ENCODE measurements at places on chromosomes 2 and 18. TPM values are rescaled to one million over a fixed set of nuclear protein-coding genes. Genes with fewer than 3 reads are reported as not detected.
A peak's percentile ranks its signal among the peaks of the same experiment; 100 is the strongest.

- no peak overlapping the region for H3K4me3 ChIP-seq
- no peak overlapping the region for H3K27ac ChIP-seq
- no peaks in the 10 kb centered on the region for H3K4me1 ChIP-seq
- no peaks in the 10 kb centered on the region for H3K27me3 ChIP-seq
Measured at GRCh38 chr2:234137400-234138014, 87.0 kb downstream of the SPP2 start.

DNA sequence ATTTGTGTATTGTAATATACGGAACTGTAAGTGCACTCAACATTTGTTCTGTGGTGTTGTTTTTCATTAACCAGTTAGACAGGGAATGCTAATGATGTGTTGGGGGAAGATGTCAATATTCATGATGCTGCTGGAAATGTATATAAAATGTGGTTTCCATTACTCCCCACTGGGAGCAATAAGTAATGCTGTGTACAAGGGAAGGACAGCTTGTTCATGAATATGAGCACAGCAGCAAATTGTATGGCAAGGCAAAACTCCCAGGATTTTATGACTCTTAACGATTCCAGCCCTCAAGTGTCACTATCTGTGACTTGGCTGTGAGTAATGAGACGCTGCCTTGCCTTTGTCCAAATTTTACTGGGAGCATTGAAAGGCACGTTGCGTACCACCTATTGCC lies 312.4 kb upstream of the DDX18 start:
- no peaks in the 10 kb centered on the region for H3K36me3 ChIP-seq
- no peak for DNase-seq
- H3K27ac ChIP-seq = no peak overlapping the region
- H3K4me3 ChIP-seq = no peak overlapping the region

DNA sequence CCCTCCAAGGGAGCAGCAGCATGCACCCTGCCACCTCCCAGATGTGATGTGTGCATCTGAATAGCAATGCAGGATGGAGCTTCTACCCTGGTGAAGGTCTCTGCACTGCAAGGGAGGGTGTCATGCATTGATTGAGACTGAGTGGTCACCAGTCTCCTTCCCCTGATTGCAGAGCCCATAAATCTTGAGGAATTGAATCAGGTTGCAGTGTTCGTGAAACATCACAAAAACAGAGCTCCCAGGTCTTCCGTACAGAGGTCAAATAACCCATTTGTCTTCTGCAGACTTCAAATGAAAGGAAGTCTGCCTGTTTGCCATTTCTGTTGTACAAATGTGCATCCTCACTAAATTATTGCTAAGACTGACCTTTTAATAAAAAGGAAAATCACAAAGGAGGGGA lies 136.8 kb downstream of the WDSUB1 start:
- no peak overlapping the region for H3K27ac ChIP-seq
- no peak for DNase-seq
- H3K4me1 ChIP-seq = peaks cover 4% of the 10 kb centered on the region
- H3K4me3 ChIP-seq = no peak overlapping the region
- H3K36me3 ChIP-seq = peaks cover 8% of the 10 kb centered on the region

DNA sequence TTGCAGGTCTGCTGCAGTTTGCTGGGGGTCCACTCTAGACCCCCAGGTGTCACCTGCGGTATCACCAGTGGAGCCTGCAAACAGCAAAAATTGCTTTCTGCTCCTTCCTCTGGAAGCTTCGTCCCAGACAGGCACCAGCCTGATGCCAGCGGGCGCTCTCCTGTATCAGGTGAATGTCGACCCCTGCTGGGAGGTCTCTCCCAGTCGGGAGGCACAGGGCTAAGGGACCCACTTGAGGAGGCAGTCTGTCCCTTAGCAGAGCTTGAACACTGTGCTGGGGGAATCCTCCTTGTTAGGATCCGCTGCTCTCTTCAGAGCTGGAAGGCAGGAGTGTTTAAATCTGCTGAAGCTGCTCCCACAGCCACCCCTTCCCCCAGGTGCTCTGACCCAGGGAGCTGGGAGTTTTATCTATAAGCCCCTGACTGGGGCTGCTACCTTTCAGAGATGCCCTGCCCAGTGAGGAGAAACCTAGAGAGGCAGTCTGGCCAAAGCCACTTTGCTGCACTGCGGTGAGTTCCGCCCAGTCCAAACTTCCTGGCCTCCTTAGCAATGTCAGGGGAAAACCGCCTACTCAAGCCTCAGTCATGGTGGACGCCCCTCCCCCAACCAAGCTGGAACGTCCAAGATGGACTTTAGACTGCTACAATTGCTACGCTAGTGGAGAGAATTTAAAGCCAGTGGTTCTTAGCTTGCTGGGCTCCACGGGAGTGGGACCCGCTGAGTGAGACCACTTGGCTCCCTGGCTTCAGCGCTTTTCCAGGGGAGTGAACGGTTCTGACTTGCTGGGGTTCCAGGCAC lies 652.5 kb downstream of the KCNJ3 start:
- DNase-seq = no peak
- H3K27me3 ChIP-seq = no peaks in the 10 kb centered on the region
- H3K27ac ChIP-seq = no peak overlapping the region
- no peaks in the 10 kb centered on the region for H3K36me3 ChIP-seq
- H3K4me3 ChIP-seq = no peak overlapping the region
- H3K4me1 ChIP-seq = no peaks in the 10 kb centered on the region

SULT1C4 gene
- 9.3 TPM for total RNA-seq

SNRNP200 gene
- total RNA-seq = 85.3 TPM

CCDC74A gene
- total RNA-seq = 20.6 TPM

DNA sequence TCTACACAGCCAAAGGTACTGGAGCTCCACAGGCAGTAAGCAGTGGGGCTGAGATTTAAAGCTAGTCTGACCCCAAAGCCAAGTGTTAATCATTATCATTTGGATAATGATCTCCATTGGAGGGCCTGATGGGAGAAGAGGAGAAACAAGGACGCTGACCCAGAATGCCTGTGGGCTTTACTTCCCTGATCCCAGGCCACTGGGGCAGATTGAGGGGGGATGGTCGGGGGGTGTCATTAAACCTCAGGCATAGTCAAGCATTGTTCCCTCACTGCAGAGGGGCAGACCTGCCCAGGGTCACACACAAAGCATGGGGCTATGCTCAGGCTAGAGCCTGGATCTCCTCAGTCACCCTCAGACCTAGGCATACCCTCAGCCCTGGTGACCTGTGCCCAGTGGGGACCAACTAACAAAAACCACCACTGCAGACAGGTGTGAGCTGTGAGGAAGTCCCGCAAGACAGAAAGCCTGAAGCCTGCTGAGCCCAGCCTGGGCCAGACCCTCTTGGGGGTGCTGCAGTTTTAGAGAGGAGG lies 53.4 kb downstream of the SDC1 start:
- H3K4me1 ChIP-seq = peaks cover 4% of the 10 kb centered on the region
- H3K27ac ChIP-seq = no peak overlapping the region
- H3K27me3 ChIP-seq = no peaks in the 10 kb centered on the region

- no peaks in the 10 kb centered on the region for H3K4me1 ChIP-seq
- DNase-seq = no peak
Measured at GRCh38 chr2:190546734-190547133, 12.2 kb upstream of the NEMP2 start.

GRCh38 chr2:46487667-46488335 lies 8.4 kb downstream of the TMEM247 start:
- DNase-seq = peak; percentile 80
- no peaks in the 10 kb centered on the region for H3K36me3 ChIP-seq
- no peak overlapping the region for H3K27ac ChIP-seq
- H3K27me3 ChIP-seq = no peaks in the 10 kb centered on the region

DNA sequence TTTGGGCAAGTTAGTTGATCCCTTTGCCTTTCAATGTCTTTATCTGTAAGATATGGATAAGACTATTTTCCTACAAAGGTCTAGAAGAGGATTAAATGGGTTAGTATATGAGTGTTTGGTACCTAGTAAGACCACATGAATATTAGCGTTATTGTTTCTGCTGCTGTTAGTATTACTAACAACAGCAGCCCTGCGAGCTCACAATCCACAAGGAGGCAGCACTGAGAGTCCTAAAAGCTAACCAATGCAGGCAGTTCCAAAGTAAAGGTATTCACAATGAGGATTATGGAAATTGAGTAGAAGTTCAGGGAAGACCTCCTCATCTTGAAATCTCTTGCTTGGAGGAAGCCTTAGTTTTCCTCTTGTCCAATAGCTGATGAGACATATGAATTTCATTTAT lies 248.9 kb downstream of the TDRD15 start:
- H3K4me3 ChIP-seq = no peak overlapping the region
- no peaks in the 10 kb centered on the region for H3K36me3 ChIP-seq
- DNase-seq = no peak
- H3K27me3 ChIP-seq = no peaks in the 10 kb centered on the region

LINC00305 gene
- total RNA-seq = 0.21 TPM

DNA sequence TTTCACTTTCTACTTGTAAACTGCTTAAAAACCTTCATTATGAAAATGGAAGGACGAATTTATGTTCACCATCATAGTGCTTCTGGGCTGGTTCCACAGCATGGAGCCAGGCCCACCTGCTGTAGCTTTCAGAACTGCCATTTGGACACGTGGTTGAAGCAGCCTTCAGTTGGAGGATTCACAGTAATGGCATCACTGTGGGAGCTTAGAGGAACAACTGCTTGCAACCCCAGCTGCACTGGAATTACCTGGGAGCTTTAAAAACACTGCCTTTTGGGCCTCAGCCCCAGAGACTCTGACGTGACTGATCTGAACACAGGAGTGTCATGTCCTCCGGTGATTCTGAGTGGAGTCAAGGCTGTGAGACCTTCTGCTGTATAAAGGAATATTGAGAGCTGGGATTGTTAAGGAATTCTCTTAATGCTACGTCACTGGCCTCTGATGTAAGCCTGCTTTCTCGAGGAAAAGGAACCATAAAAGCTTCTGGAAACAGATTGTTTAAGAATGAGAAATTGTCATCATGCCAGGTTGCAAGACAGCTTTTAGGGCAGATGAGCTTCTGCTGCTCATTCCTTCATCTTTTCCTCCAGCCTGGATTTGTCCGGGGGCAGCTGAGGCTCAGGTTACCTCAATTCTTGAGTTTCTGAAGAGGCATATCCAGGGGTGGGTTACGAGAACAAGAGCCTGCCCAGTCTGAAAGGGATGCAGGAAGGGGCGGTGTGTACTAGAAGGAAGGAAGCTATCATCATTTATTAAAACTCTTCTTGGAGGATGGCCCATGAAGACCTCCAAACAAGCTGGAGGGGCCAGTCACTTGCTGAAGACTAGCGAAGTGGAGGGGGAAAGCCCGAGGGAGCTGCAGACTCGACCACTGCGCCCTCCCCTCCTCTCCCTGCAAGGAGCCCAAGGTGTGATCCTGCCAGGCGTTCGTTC lies 1.3 kb upstream of the IL1R1 start:
- H3K4me1 ChIP-seq = no peaks in the 10 kb centered on the region
- no peak overlapping the region for H3K27ac ChIP-seq
- H3K27me3 ChIP-seq = peaks cover 13% of the 10 kb centered on the region
- no peak for DNase-seq
- H3K36me3 ChIP-seq = no peaks in the 10 kb centered on the region

ACMSD gene
- not detected for total RNA-seq

- H3K27ac ChIP-seq = no peak overlapping the region
- no peaks in the 10 kb centered on the region for H3K36me3 ChIP-seq
- DNase-seq = no peak
- H3K4me3 ChIP-seq = peak overlapping the region; percentile 53
Measured at GRCh38 chr18:57802213-57803102, 657 bp downstream of the ATP8B1 start.

PFN4 gene
- not detected for total RNA-seq

DNA sequence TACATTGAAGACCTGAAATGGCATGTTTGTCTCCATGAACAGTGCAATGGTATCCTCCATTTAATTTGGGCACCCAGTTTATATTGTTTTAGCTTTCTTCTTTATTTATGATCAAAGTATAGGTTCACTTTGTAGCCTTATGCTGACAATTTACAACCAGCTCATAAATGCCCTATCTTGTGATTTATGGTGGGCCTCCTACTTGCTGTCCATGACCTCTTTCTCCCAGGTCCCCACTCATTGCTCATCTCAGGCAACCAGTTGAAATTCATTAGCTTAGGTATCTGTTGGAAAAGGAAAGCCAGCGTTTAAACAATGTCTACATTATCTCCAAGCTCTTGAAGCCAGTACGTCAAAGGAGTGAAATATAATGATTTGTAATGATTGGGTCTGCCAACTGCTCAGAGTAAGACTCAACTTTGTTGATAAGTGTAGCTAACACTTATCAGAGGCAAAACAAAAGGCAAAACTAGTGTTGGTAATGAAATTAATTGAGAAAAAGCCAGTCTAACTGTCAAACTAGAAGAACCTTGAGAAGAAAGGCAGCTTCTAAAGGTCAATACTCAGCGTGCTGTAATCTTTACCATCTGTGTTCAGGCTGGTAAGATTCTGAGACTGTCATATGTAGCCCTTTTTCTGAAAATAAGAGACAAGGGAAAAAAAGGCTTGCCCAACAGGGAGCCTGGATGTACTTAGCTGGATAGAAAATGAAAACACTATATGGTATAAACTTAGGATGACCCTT lies 695.9 kb downstream of the EPHA4 start:
- no peaks in the 10 kb centered on the region for H3K36me3 ChIP-seq
- H3K27ac ChIP-seq = peak overlapping the region; percentile 45
- no peak overlapping the region for H3K4me3 ChIP-seq
- H3K27me3 ChIP-seq = no peaks in the 10 kb centered on the region

CERKL gene
- total RNA-seq = 0.15 TPM

DNA sequence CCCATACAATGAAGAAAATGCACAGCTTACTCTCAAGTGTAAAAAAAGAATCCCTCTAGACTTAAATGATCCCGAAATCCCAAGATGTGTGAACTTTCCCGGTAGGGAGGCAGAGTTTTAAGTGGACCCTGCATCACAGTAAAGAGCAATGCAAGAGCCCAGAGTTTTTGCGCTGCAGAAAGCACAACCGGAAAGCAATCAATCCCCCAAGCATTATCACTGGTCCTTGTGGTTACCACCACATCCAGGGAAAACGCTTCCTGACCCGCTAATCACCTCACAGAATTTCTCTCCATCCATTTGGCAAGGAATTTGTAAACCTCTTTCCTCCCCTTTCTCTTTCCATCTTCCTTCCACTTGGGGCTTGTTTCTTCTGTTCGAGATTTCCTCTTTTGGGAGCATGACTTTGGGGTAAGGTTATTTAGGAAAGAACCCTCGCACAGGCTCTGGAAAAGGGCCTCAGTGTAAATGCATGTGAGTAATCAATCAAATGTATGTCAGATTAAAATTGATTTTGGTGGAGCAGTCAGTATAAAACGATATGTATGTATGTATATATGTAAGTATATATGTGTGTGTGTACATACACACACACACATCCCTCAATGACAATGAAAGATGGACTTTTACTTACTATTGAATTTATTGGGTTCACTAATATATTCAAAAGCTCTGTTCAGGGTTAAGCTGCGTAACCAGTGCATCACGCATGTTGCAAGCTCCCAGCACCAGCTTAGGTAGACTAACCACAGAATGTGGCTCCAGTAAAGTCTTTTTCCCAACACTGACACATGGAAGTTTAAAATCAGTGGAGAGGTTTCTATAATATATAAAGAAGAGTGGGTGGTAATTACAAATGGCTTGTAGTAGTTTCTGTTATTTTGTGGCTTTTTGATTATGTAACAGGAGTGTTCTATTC lies 1.6 kb downstream of the PLCL1 start:
- H3K27me3 ChIP-seq = peaks cover 34% of the 10 kb centered on the region
- DNase-seq = peak; percentile 44
- H3K4me1 ChIP-seq = peaks cover 29% of the 10 kb centered on the region

Data from cardiac muscle cell (in vitro differentiated cells and primary cell).